Stimulated activated CD8-positive, alpha-beta memory T cell treated with anti-CD3 and anti-CD28 coated beads, Interleukin-4, amount 100 ng/mL, for 4 hours (primary cell): ENCODE measurements at places on chromosomes 4 and X.

GRCh38 chr4:86675548-86675947 is 81.4 kb downstream of the PTPN13 start:
- no peak for DNase-seq

- no peak for DNase-seq
Measured at GRCh38 chr4:57095245-57095644, 14.9 kb downstream of the IGFBP7 start.

DNA sequence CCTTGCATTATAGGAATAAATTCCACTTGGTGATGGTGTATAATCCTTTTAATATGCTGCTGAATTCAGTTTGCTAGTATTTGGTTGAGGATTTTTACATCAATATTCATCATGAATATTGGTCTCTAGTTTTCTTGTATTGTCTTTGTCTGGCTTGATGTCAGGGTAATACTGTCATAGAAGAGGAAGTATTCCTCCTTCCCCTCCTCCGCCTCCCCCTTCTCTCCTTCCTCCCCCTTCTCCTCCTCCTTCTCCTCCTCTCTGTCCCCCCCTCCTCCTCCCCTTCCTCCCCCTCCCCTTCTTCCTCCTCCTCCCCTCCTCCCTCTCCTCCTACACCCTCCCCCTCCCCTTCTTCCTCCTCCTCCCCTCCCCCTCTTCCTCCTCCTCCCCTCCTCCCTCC is 65.8 kb downstream of the RGS12 start:
- DNase-seq: no peak

GRCh38 chrX:111507933-111508332 is 3.5 kb upstream of the SERTM2 start:
- no peak for DNase-seq

GRCh38 chrX:133980406-133980805 is 5.0 kb downstream of the GPC3 start:
- DNase-seq: no peak

GRCh38 chr4:132180020-132180427 is 969.1 kb upstream of the PCDH10 start:
- DNase-seq: no peak

- DNase-seq: no peak
Measured at GRCh38 chr4:170336238-170336775, 246.6 kb upstream of the AADAT start.

- no peak for DNase-seq
Measured at GRCh38 chr4:154961263-154961662, 180.2 kb downstream of the RBM46 start.

DNA sequence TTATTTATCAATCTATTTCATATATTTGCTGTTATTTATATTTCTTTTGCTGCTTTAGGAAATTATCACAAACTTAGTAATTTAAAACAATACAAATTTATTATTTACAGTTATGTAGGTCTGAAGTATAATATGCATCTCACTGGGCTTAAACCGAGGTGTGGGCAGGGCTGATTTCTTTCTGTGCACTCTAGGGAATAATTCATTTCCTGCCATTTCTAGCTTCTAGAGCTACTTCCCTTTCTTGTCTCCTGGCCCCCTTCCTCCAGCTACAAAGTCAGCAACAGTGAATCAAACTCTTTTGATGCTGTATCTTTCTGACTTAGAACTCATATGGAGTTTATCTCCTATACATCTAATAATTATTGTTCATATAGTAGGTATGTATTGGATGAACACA is 303.5 kb upstream of the ARSJ start:
- no peak for DNase-seq

DNA sequence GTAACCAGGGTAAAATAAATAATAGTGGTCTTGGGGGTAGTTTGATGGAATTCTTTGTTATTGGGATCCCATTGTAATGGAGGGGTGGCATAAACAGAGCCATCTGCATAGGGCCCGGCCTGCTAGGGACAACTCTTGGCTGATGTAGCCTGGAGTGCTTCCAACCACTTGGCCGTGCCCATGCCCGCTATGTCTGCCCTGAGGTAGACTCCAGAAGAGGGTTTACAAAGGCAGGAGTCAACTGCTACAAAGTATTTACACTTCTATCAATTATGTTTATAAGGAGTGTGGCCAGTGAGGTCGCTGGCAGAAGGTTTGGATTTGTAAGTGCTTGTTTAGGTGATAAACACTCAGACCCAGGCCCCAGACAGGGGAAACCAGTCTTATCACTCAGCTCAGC is 8.1 kb downstream of the RASL11B start:
- no peak for DNase-seq

GRCh38 chr4:110962616-110963015 is 339.7 kb upstream of the PITX2 start:
- DNase-seq: no peak

DNA sequence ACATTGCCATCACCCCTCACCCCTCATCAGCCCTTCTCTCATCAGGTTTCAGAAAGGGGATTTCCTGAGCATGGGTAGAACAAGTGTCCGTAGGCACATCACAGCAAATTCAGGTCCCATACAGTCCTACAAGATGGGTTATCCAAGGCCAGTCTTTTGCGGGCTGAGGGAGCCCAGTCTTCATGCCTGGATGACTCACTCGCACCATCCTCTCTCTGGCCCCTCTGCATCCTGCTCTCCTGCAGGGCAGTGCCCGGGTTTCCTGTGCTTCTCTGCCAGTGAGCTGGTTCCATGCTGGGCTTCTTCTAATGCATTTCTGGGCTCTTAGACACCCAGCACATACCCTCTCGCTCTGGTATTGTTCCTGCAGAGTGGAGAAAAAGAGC is 7.3 kb upstream of the INTS6L start:
- DNase-seq: no peak

DNA sequence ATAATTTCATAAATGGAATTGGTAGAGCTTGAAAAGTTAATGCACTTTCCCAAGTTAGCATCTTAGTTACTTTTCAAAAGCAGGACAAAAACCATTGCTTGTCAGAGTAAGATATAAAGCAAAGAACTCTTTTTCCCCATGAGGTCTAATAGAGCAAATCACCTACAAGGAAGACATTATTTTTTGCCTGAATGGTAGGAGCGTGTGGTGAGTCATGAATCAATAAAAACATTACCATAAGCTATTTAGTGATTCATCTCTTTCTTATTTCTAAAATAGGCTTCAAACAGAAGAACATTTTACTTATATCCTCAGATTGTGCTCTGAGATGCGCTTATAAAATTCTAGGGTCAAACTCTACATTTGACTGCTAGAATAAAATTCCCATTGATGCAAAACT is 109.4 kb upstream of the GPRIN3 start:
- no peak for DNase-seq

GRCh38 chrX:85140964-85141363 is 102.6 kb downstream of the SATL1 start:
- no peak for DNase-seq

DNA sequence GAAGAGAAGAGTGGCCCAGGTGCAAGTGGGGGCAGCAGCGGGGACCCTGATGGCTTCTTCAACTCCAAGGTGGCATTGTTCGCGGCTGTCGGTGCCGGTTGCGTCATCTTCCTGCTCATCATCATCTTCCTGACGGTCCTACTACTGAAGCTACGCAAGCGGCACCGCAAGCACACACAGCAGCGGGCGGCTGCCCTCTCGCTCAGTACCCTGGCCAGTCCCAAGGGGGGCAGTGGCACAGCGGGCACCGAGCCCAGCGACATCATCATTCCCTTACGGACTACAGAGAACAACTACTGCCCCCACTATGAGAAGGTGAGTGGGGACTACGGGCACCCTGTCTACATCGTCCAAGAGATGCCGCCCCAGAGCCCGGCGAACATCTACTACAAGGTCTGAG is 11.4 kb downstream of the EFNB1 start:
- no peak for DNase-seq

GRCh38 chr4:2907706-2908293 is 55.4 kb downstream of the NOP14 start:
- no peak for DNase-seq

DNA sequence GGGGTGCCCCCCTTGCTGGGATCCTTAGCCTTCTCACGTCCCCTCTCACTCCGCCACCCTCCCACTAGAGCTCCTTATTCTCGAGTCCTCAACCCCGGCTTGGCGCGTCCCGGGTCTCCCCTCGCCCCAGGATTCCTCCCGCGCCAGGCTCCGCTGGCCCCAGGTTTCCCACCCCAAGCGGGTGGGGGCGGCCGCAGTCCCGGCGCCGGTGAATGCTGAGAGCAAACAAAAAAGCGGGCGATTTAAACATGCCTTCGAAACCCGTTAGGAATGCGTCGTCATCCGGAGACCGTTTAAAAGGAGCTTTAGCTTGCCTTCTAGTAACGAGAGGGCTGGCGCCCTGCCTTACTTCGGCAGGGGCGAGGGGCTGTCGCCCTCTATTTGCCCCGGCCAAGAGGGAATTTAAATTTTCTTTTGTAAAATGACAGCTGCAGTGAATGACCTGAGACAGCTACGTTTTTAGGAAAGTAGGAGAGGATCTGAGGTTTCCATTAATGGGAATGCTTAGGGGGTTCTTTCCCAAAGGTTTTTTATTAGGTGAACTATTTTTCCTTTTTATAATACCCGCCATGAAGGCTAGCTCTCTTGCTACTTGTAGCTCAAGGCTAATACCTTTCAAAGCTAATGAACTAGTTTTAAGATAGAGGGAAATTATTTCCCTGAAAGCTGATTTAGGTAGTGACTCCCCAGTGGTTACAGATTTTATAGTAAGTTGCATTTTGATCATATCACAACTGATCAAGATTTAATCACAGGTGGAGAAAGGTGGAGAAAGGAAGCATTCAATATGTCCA is 3.1 kb downstream of the JADE1 start:
- DNase-seq: no peak

DNA sequence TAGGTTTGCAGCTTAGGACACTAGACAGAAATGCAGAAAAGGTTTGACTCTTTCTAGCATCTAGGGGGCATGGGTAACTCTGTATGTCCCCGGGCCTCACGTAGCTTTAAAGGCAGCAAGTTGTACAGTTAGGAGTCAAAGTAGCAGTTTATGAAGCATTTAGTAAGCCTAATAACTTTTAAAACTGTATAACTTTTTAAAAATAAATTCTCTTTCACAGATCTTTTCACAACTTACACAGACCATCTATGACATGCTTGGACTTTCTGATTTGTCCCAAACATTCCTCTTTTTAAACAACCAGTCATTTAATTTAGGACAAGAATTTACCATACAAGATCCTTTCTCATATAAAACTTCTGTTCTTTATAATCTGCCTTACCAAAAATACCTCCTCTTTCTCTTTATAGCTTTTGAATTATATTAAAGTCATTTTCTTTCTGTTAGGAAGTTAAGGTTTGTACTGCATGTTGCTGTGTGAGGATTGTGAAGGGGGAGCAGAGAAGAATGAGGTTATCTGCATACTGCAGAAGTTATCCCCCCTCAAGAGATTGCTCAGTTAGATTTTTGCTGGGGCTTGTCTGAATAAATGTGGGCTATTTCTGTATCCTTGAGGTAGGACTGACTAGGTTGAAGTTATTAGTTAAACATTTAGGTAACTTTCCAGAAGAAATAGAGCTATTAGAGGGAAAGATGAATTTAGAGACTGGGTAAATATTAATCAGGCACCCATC is 94.3 kb downstream of the CPE start:
- no peak for DNase-seq

DNA sequence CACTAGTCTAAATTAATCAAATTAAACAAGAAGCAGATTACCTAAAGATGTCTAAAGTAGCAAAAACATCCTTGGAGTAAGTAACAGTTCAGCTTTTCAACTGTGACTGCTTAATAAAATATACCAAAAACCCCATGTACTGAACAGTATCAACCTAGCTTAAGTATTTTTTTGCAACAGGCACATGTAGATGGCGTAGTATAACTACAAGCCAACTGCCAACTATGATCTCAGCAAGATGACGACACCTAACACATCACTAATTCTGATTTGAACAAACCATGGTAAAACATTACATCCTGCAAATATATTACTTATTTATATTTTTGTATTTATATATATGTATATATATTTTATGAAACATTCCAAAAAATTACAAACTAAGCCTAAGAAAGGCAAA is 24.5 kb downstream of the DHX15 start:
- DNase-seq: no peak

GRCh38 chrX:43627669-43628068 is 28.4 kb upstream of the MAOA start:
- DNase-seq: no peak

DNA sequence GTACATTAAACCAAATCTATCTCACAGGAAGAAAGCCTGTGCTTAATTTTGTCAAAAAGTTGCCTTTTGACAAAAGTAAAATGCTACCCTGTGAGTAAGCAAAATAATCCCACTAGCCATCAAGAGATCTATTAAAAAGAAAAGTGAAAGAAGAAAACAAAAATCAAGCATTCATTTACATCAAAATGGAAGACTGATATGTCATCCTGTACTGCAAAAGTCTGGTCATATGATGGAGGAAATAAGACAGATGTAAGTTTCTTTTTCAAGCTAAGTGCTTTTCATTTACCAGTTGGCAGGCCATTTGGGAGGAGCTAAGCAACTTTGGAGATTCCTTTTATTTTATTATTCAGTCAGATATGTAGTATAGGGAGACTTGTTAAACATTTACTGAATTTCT is 387.4 kb downstream of the SPOCK3 start:
- no peak for DNase-seq

DNA sequence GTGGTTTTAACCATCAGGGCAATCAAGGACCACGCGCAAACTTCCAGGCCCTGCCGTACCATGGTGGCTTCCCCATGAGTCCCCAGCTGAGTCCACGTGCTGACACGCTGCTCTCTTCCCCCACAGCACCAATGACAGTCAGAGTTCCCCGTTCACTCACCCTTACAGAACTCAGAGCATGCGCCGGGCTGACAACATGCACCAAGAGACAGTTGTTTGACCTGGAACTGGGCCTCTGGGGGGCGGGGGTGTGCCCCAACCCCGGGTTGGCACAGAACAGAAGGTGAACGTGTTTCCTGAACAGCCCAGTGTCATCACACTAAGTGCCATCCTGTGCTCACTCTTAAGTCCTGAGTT is 29.4 kb downstream of the IRF2 start:
- DNase-seq: no peak

GRCh38 chrX:81338924-81339323 is 137.0 kb downstream of the SH3BGRL start:
- no peak for DNase-seq

- no peak for DNase-seq
Measured at GRCh38 chrX:107713203-107713542, 62.4 kb downstream of the TSC22D3 start.

DNA sequence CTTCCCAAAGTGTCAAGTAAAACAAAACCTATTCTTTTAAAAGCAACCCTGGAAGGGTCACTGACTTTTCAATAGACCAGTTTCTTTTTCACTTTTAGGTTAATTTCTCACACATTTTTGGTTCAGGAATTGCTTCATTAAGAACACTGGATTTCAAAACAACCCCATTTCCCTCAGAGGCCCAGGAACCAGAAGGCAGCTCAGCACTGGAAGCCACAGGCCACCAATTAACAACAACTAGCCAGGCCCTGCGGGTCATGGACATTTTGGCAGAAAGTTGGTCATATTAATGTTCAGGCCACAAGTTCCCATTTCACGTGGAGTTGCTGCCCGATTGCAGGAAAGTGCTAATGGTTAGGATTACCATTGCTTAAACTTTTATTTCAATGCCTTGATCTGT is 39.8 kb downstream of the HAND2 start:
- no peak for DNase-seq

GRCh38 chr4:152245680-152246079 is 290.2 kb downstream of the FBXW7 start:
- no peak for DNase-seq

DNA sequence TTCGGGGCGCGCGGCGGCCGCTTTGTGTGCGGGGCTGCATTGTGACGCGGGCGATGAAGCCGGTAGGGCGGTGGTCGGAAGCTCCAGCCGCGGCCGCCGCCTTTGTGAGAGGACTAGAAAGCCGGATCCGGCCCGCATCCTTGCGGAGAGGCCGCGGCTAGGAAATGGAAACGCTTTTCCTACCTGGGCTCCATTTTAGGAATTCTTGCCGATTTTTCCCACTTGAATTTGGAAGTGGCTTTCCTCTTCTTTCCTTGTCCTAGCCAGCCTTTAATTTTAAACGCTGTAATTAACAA is 708 bp downstream of the TMSB4X start:
- no peak for DNase-seq
